ENCODE measurements at places on chromosomes 2 and 18. TPM values are rescaled to one million over a fixed set of nuclear protein-coding genes. Genes with fewer than 3 reads are reported as not detected.

Gene TUBB8B
- total RNA-seq = 0.77 TPM

Gene APCDD1
- total RNA-seq = 333 TPM

Gene FAM237A
- not detected for total RNA-seq

Gene HAAO
- 2.4 TPM for total RNA-seq

Gene SIX3
- total RNA-seq = 0.59 TPM

All from A673 (cell line).